ENCODE measurements at places on chromosomes 1 and 21.

DNA sequence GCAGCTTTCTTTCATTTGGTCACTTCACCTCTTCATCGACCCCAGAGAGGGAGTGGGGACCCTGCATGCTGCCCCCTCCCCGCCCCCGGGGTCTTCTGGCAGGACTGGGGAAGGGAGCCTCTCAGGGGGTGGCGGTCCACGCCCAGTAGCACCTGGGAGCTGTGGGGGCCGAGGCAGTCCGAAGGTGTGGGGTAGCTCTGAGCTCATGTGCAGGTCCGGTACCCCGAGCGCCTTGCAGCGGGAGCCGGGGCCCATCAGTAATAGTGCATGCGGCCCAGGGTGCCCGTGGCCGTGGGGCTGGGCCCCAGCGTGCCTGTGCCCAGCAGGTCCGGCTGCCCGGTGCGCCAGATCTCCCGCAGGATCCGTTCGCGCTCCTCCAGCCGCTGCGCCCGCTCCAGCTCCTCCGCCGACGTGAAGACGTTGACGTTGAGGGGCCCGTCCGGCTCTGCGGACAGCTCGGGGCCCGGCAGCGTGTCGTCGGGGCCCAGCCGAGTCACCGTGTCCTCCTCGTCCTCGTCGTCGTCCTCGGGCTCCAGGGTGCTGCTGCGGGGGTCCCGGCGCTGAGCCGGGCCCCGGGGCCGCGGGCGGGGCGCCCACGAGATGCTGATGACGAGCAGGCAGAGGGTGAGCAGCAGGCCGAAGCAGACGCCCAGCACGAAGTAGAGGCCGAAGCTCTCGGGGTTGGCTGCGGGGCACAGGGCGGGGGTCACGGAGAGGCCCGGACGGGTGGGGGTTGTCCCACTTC, 1.2 kb downstream of the EVA1B start:
- H3K27ac ChIP-seq, result no peak overlapping the region
- no peaks in the 10 kb centered on the region for H3K36me3 ChIP-seq
- H3K4me1 ChIP-seq, result peaks cover 29% of the 10 kb centered on the region
- H3K4me3 ChIP-seq, result peak overlapping the region; percentile 67

DNA sequence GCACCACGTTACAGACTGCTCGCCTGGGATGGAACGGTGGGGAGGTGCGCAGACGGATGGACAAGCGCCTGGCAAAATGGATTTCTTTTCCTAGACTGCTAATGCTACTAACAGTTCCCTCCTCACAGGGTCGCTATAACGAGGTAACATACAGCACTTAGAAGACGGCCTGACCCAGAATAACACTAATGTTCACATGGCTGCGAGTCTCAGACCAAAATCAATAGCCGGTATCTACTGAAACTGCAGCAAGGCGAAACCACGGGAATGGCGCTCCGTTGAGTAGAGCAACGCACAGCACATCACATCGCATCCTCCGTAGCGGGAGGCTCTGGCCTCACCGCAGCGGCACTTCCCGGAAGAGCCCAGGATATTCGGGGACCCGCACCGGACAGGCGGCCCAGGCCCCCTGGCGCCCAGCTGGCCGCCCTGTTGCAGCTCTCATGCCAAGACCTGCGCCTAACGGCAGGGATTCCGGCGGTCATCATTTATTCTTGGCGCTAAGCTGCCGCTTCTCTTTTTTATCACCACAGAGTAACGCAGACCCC, 46.6 kb downstream of the VPS26C start:
- H3K27ac ChIP-seq, result peak overlapping the region; percentile 78
- H3K36me3 ChIP-seq, result no peaks in the 10 kb centered on the region
- H3K4me1 ChIP-seq, result peaks cover 13% of the 10 kb centered on the region
- peak overlapping the region; percentile 69 for H3K4me3 ChIP-seq

- H3K27ac ChIP-seq, result no peak overlapping the region
Measured at GRCh38 chr1:197307136-197307535, 39.1 kb downstream of the CRB1 start.

DNA sequence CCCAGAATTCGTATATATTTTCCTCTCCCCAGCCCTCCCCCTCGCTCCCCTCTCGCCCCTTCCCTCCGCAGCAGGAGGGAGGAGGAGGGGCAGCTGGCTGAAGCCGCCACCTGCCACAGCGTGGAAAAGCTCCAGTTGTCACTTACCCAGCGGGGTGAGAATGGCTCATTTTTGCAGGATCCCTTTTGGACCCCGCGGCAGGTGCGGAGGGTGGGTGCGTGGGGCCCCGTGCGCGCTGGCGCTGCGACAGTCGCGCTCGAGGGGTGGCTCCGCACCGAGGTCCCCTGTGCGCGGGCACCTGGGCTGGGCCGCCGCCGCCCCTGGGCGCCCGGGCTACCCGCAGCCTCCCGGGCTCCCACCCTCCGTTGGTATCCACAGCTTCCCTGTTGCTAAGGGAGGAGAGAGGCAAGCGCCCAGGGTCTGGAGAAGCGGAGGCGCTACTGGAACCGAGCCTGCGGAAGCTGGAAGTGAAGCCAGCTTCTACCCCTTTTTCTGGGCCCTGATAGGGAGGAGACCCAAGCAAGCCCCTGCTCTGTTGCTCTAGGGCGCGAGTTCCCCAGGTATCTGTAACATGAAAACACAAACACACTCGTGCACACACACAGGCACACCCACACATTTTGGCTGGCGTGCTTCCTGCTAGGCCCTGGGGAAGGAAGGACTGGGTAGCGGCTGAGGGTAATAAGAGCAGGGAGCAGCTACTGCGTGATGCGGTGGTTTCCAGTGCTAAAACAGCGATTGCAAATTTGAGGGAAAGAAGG, at the start of gene ERICH3:
Gene ERICH3, minus strand, starts transcription at position 442 of the 761 bp plus-strand sequence. Its CDS starts 273 bp downstream, at position 169.
- no peak within 1 kb of the TSS for H3K4me3 ChIP-seq
- H3K27ac ChIP-seq, result no peak within 1 kb of the TSS
- no peaks in the 10 kb centered on the region for H3K4me1 ChIP-seq
- peaks cover 7% of the 10 kb centered on the region for H3K27me3 ChIP-seq
- H3K36me3 ChIP-seq, result no peaks in the 10 kb centered on the region

- no peak overlapping the region for H3K4me3 ChIP-seq
- no peaks in the 10 kb centered on the region for H3K27me3 ChIP-seq
- H3K4me1 ChIP-seq, result no peaks in the 10 kb centered on the region
- no peaks in the 10 kb centered on the region for H3K36me3 ChIP-seq
- no peak overlapping the region for H3K27ac ChIP-seq
Measured at GRCh38 chr1:84319662-84320061, 18.2 kb downstream of the SAMD13 start.

DNA sequence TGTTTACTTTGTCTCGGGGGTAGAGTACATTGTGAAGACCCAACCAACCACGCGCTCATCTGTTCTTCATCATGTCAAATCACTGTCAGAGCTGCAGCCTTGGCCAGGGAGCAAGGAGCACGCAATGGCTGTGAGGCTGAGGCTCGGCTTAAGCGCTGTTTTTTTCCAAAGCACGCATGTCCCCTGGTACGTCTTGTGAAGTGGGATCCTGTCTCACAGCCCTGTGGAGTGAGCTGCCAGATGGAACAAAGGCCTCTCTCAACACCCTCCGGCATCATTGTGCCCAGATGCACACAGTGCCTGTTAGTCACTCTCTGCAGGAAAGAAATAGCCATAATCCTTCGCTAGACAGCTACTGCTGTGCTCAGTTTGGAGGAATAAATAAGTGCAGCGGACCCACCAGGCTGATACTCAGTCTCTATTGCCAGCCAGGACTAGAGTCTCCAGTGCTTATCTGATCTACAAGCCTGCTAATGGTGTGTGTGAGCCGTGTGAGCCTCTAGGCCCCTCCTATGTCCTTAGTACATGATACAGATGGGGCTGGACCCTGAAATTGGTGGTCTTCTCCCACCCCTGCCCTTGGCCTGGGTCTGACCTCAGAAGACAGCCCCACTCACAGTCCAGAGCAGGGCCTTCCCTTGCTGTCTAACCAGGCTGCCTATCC, 91.3 kb upstream of the COA6 start:
- H3K36me3 ChIP-seq, result no peaks in the 10 kb centered on the region
- DNase-seq, result no peak
- no peak overlapping the region for H3K27ac ChIP-seq
- no peak overlapping the region for H3K4me3 ChIP-seq
- no peaks in the 10 kb centered on the region for H3K4me1 ChIP-seq

DNA sequence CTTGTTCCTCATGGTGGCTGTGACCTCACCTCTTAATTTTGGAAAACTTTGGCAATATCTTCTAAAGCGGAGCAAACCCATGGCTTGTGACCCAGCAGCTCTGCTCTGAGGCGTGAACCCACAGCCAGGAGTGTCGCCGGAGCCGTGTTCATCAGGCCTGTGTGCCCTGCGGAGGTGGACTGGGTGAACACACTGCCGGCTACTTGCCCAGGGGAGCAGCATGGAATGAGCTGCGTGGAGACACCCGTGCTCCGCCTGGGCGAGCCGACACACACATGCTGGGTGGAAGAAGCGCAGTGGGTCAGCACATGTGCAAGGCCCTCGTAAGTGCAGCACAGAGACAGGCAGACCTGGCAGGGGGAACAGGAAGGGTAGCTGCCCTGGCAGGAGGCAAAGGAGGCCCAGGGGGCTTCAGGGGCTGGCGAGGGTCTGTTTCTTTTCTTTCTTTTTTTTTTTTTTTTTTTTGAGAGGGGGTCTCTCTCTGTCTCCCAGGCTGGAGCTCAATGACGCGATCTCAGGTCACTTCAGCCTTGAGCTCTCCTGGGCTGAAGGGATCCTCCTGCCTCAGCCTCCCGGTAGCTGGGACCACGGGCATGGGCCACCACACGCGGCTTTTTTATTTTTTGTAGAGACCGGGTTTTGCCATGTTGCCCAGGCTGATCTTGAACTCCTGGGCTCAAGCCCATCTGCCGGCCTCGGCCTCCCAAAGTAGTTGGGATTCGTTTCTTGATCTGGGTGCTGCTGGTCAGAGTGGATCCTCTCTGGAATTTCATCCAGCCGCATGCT, 41.8 kb downstream of the AGPAT3 start:
- H3K36me3 ChIP-seq, result peaks cover 17% of the 10 kb centered on the region
- no peaks in the 10 kb centered on the region for H3K27me3 ChIP-seq
- no peak for DNase-seq
- no peak overlapping the region for H3K27ac ChIP-seq

DNA sequence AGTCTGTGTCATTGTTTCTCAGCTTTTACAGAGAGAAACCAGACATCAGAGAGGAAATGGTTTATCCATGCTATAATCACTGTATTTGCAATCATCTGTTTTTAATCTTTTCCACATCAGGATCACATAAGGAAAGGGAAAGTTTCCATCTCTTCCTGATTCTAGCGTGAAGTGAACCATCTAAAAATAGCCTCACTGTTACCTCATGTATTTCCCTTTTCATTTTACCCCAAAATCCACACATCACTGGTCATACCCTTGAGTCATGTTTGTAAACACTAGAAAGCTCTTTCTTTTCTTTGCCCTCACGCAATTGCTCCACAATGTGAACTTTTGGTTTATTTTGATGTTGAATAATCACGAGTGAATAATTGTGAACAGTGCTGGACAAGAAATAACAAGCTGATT, 146.0 kb downstream of the PLA2G4A start:
- H3K27me3 ChIP-seq, result no peaks in the 10 kb centered on the region
- H3K36me3 ChIP-seq, result no peaks in the 10 kb centered on the region
- H3K4me1 ChIP-seq, result no peaks in the 10 kb centered on the region
- H3K4me3 ChIP-seq, result no peak overlapping the region
- H3K27ac ChIP-seq, result no peak overlapping the region

- H3K4me1 ChIP-seq, result no peaks in the 10 kb centered on the region
- H3K27ac ChIP-seq, result no peak overlapping the region
- H3K36me3 ChIP-seq, result no peaks in the 10 kb centered on the region
- DNase-seq, result no peak
- H3K4me3 ChIP-seq, result no peak overlapping the region
Measured at GRCh38 chr1:32474954-32475353, 10.1 kb downstream of the ZBTB8B start.

- no peak overlapping the region for H3K4me3 ChIP-seq
- H3K27ac ChIP-seq, result no peak overlapping the region
- no peaks in the 10 kb centered on the region for H3K27me3 ChIP-seq
- peaks cover 8% of the 10 kb centered on the region for H3K4me1 ChIP-seq
- H3K36me3 ChIP-seq, result no peaks in the 10 kb centered on the region
- DNase-seq, result peak; percentile 21
Measured at GRCh38 chr1:218377143-218377660, 32.1 kb downstream of the TGFB2 start.

- H3K4me1 ChIP-seq, result no peaks in the 10 kb centered on the region
- no peak for DNase-seq
- H3K27ac ChIP-seq, result no peak overlapping the region
- no peaks in the 10 kb centered on the region for H3K36me3 ChIP-seq
- H3K27me3 ChIP-seq, result no peaks in the 10 kb centered on the region
- no peak overlapping the region for H3K4me3 ChIP-seq
Measured at GRCh38 chr1:17485281-17485680, 45.8 kb upstream of the RCC2 start.

- no peaks in the 10 kb centered on the region for H3K36me3 ChIP-seq
- DNase-seq, result no peak
- H3K4me3 ChIP-seq, result no peak overlapping the region
Measured at GRCh38 chr1:72567521-72567920, 285.2 kb upstream of the NEGR1 start.

DNA sequence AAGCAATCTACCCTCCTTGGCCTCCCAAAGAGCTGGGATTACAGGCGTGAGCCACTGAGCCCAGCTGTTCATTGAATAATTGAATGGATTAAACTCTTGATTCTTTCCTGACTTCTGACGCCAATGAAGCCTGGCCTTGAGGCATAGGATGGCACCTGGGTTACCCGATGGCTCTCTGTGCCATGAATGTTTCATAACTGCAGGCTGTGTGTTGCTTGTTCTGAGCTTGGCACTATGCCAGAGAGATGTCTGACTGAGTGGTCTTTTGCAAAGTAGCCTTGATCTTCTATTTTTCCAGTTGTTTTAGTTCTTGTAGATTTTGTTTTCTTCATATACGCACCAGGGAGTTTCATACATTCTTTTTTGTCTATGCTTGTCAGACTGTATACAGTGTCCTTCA, 38.5 kb upstream of the AK4 start:
- no peak overlapping the region for H3K27ac ChIP-seq
- no peaks in the 10 kb centered on the region for H3K27me3 ChIP-seq
- H3K36me3 ChIP-seq, result no peaks in the 10 kb centered on the region
- H3K4me1 ChIP-seq, result no peaks in the 10 kb centered on the region
- DNase-seq, result no peak

DNA sequence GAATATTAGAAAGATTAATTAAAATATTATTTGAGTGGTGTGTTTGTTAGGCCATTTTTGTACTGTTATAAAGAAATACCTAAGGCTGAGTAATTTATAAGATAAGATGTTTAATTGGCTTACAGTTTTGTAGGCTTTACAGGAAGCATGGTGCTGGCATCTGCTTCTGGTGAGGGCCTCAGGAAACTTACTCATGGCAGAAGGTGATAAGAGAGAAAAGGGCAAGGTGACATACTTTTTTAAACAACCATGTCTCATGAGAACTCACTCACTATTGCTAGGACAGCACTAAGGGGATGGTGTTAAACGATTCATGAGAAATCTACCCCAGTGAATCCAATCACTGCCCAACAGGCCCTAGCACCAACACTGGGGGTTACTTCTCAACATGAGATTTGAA, 56.7 kb upstream of the RGS21 start:
- no peaks in the 10 kb centered on the region for H3K4me1 ChIP-seq
- no peak overlapping the region for H3K4me3 ChIP-seq
- no peaks in the 10 kb centered on the region for H3K36me3 ChIP-seq
- no peaks in the 10 kb centered on the region for H3K27me3 ChIP-seq
- no peak for DNase-seq
- no peak overlapping the region for H3K27ac ChIP-seq

GRCh38 chr1:218964471-218965185, 209.1 kb upstream of the LYPLAL1 start:
- no peaks in the 10 kb centered on the region for H3K27me3 ChIP-seq
- no peak overlapping the region for H3K27ac ChIP-seq
- H3K36me3 ChIP-seq, result no peaks in the 10 kb centered on the region
- H3K4me3 ChIP-seq, result no peak overlapping the region
- H3K4me1 ChIP-seq, result no peaks in the 10 kb centered on the region

Data from effector memory CD4-positive, alpha-beta T cell (primary cell).